ENCODE measurements at places on chromosomes 3 and 15.

GRCh38 chr15:38781196-38781595 lies 216.6 kb upstream of the RASGRP1 start:
- no peak for DNase-seq

DNA sequence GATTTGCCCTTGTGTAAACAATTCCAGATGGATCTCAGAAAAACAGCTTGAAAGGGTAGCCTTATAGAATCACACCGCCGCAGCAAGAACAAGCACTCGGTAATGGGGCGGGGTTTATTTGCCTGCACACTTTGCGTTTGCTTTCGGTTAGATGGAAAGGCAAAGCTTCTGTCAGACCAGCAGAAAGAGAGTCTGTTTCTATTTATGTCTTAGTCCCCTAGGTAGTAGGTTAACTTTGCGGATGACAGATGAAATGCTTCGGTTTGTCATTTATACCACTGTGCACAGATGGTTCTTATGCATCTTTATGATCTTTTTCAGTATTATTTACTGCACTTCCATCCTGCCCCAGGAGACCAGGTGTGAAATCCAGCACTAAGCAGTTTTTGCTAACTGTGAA lies 62.2 kb downstream of the PYDC2 start:
- DNase-seq = no peak

GRCh38 chr15:51864408-51865056 lies 35.1 kb downstream of the TMOD3 start:
- no peak for DNase-seq

DNA sequence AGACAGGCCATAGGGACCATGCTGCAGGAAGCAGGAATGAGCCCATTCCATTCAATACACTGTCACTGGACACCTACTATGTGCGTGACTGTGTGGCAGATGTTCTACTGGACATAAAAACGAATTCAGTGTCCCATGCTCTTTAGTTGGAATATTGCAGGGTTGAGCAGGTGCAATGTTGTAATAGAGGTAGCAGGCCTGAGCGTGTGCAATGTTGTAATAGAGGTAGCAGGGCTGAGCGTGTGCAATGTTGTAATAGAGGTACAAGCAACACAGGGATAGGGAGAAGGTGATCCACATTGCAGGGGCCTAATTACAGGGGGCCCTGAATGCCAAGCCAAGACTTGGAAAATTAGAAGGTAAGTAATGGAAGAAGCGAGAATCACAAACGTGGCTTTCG lies 261.4 kb upstream of the HES1 start:
- no peak for DNase-seq

DNA sequence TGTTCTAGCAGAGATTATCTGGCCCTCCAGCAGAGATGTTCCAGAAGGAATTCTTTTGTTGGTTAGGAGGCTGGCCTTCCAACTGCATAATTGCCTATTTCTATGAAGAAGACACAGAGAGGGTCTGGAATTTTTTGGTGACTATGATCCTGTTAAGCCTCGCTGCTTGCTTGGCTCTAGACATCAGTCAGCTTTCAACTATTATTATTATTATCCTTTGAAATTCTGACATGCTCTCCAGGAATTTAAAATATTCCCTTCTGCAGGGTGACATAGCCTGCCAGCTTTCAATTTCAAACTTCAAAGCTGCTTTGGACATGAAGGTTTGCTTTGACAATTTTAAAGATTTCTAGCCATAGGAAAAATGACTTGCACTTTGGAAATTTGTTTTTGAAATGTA lies 26.3 kb upstream of the ZNF148 start:
- DNase-seq = no peak

- DNase-seq = no peak
Measured at GRCh38 chr3:43865887-43866528, 175.3 kb downstream of the ABHD5 start.

DNA sequence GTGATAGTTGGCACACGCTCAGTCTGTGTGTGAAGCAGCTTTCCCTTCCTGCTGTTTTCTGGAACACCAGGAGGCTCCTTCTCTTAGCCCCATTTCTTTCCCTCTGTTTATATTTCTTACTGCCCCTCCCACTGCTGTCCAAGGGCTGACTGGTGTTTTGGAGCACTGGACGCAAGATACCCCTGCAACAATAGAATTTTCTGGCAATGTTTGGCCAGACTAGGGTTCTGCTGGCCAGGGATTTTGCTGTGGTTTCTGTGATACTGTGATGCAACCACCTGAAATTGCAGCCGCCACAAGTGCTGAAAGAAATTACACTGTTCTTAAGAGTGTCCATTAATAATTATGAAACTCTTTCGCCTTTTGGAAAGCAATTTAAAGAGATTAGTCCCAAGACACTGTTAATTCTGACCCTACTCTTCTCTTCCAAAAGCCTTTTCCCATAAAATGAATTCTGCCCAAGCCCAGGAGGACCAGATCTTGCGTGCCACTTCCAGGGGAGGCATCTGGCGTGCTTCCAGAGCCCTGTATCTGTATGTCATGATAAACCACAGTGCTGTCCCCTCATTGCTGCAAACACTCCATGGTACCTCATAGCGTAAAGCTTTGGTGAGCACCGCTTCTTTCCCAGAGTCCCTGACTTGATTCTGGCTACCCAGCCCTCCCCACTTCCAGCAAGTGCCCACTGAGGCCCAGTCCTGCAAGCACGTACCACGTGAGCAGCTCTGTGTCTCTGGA lies 159.4 kb upstream of the CHRM5 start:
- DNase-seq = no peak

- DNase-seq = no peak
Measured at GRCh38 chr15:101148166-101148880, 103.5 kb downstream of the CHSY1 start.

GRCh38 chr15:50880206-50880605 lies 28.3 kb upstream of the AP4E1 start:
- DNase-seq = no peak

GRCh38 chr3:123778991-123779622 lies 105.0 kb downstream of the MYLK start:
- DNase-seq = no peak

DNA sequence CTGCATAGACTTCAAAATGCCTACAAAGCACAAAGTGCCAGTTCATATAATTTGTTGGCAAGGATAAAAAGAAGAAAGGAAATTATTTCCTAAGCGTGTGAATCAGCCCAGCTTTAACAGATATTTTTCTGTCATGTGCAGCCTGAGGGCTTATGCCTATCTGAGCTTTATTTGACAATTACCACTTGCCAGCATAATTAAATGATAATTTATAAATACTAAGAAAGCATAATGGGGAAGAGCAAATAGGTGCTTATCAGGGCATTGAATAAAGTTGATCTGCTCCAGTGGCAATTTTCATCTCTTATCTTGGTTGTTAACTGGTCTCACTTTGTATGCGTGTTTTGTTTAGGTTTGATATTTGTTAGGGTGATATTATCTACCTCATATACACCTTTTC lies 313.4 kb upstream of the DNAJC19 start:
- no peak for DNase-seq

All from 8988T (cell line).